ENCODE measurements at places on chromosomes 2 and 18.

DNA sequence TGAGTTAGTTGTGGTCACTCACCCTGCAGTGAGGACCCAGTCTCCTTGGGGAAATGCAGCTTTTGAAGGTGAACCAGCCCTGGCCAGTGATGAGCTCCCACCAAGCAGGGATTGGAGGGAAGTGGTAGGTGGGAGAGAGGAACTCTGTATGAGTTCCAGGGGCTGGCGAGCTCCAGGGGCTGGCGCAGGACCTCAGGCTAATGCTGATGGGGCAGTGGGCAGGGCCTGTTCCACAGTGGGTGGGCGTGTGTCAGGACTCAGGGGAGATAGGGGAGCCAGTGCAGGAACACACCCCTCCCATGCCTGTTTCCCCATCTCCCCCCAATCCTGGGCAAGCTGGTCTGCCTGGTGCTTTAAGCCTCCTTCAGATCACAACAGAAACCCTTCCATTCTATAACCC is 208.4 kb downstream of the DYSF start:
- DNase-seq: no peak

DNA sequence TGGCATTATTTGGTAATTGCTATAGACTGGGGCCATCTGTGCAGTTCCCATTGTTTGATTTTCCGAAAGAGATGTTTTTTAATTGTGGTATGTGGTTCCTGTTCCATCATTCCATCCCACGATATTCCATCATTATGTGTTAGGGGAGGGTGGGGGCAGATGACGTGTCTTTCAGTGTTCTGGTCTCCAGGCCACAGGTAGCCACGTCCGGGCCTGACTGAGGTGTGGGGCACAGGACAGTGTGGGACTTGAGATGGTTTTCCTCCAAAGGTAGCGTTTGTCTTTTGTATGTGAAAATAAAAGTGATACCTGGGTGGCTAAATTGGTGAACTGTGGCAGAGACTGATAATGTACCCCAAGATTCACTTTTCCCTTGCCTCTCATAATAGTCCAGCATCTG is 192.2 kb upstream of the HAAO start:
- DNase-seq: no peak

- no peak for DNase-seq
Observed at GRCh38 chr2:235068701-235069100, 116.9 kb downstream of the SH3BP4 start.

DNA sequence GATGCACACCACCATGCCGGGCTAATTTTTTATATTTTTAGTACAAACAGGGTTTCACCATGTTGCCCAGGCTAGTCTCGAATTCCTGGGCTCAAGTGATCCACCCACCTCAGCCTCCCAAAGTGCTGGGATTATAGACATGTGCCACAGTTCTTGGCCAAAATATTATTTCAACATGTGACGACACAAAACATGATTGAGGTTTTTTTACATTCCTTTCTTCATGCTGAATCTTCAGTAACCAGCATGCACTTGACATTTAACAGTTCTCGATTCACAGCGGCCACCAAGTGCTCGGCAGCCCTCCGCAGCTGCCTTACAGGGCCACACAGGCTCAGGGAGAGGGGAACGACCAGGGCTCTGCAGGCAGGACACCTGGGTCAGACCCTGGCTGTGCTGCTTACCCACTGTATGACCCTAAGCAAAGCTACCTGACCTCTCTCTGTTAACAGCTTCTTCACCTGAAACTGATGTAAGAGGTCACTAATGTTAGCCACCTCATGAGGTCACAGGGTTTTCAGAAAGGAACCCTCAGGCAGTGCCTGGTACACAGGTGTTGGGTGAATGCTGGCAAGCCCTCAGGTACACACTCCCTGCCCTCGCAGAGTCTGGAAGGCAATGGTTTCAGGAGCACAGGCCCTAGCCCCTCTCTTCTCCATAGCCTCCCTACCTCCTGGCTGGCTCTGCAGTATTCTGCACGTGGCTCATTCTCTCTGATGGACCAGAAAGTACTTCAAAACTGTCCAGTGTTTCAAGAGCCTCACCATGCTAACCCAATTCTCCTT is 25.7 kb downstream of the TUBB6 start:
- no peak for DNase-seq

- peak; percentile 39 for DNase-seq
Observed at GRCh38 chr2:213703406-213704098, 419.3 kb downstream of the SPAG16 start.

DNA sequence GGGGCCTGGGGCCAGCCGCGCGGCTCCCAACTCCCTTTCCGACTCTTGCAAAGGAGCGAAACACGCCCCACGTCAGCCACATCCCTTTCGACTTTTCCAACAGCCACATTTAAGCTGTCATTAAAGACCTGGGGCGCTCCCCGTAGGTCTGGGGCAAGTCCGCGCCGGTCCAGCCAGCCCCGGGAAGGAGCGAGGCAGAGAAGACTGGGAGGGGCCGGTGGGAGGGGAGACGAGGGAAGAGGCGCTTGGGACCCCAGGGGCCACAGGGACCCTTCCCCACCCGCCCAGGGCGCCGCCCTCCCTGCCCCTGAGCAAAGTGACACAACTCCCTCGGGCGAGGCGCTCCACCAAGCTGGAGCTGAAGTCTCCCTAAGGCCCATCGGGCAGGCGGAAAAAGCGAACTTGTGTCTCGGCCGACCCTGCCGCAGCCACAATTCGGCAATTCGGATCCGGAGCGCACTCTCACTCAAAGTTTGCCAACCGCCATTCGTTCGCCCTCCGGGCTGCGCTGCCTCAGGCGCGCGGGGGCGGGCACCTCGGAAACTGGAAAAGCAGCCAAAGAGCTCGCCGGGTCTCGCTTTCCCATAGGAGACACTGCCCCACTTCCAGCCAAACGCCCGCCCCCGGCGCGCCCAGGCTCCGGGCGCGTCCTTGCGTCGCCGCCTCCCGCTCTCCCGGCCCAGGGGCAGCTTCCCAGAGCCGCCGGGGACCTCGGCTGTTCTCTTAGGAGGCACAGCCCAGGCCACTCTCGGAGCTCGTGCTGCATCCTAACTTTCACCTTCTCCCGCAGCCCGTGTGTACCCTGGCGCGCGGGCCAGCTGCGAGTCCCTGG is 1.1 kb upstream of the KCTD1 start:
- peak; percentile 18 for DNase-seq

- no peak for DNase-seq
Observed at GRCh38 chr2:120999377-121000097, 263.9 kb downstream of the GLI2 start.

GRCh38 chr2:73268830-73269685 is 15.2 kb downstream of the FBXO41 start:
- DNase-seq: peak; percentile 70
